Activated T-helper 9 cell treated with anti-CD3 and anti-CD28 coated beads, Interleukin-2, amount 50 U/mL, for 16 hours (primary cell): ENCODE measurements at places on chromosomes 4 and X.

GRCh38 chrX:13094374-13094773 is 50.0 kb upstream of the FAM9C start:
- DNase-seq = no peak

- no peak for DNase-seq
Measured at GRCh38 chrX:3232262-3232923, 114.1 kb downstream of the MXRA5 start.

DNA sequence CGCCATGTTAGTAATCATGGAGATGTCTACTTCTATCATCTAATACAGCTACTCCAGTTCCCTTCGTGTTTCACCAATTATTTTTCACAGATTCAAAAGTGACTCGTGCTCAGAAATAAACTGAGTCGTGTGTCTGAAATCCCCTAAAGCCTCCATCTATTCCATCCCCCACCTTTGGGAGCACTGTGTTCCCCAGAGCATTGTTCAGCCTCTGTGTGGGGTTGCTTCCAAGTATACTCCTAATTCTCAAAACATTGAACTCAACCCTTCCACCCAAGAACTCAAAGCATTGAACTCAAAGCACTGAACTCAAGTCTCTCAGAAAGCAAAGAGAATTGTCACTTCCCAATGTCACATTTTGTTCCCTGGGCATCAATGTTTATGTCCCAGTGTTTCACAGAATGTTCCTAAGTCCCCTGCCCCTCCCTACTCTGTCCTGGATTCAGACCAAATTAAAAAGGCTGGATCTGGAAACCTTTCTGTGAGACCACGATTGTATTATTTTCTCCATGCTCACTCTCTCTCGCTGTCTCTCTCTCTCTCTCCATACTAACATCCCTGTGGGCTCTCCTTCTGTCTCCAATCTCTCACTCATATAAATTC is 138.5 kb upstream of the QRFPR start:
- DNase-seq = no peak

DNA sequence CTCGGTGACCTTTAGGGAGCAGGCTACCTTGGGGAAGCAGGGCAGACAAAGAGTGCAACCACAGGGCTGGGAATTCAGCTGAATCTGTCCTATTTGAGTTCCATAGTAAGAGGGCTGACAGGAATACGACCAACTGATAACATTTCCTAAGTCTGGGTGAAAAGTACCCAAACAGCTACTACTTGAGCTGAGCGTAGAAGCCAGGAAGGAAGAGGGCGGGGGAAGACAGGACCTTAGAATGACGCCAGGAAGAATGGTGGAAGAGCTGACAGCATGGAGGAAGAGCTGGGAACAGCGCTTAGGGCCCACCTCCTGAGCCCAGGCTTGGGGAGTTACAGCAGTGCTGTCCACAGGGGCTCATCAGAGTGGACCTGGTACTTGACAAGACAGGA is 14.4 kb downstream of the MECP2 start:
- no peak for DNase-seq

GRCh38 chr4:84317513-84317912 is 181.6 kb downstream of the NKX6-1 start:
- no peak for DNase-seq

GRCh38 chrX:153320555-153321184 is 897 bp downstream of the PNMA6F start:
- DNase-seq = no peak

GRCh38 chrX:25754399-25754798 is 383.7 kb upstream of the MAGEB18 start:
- DNase-seq = no peak

- DNase-seq = no peak
Measured at GRCh38 chrX:37679888-37680287, 5.7 kb upstream of the XK start.

- DNase-seq = no peak
Measured at GRCh38 chrX:68726366-68726765, 78.9 kb downstream of the STARD8 start.

DNA sequence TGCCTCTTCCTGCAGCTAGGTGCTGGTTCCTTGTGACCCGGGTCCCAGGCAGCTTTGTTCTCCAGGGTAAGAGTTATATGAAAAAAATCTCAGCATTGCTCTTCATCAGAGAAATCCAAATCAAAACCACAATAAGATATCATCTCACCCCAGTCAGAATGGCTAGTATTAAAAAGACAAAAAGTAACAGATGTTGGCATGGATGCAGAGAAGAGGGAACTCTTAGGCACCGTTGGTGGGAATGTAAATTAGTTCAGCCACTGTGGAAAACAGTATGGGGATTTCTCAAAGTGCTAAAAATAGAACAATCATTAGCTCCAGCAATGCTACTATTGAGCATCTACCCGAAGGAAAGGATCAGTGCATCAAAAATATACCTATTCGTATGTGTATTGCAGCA is 61.5 kb downstream of the SORCS2 start:
- no peak for DNase-seq

GRCh38 chr4:112270640-112271421 is 14.9 kb downstream of the TIFA start:
- DNase-seq = no peak

DNA sequence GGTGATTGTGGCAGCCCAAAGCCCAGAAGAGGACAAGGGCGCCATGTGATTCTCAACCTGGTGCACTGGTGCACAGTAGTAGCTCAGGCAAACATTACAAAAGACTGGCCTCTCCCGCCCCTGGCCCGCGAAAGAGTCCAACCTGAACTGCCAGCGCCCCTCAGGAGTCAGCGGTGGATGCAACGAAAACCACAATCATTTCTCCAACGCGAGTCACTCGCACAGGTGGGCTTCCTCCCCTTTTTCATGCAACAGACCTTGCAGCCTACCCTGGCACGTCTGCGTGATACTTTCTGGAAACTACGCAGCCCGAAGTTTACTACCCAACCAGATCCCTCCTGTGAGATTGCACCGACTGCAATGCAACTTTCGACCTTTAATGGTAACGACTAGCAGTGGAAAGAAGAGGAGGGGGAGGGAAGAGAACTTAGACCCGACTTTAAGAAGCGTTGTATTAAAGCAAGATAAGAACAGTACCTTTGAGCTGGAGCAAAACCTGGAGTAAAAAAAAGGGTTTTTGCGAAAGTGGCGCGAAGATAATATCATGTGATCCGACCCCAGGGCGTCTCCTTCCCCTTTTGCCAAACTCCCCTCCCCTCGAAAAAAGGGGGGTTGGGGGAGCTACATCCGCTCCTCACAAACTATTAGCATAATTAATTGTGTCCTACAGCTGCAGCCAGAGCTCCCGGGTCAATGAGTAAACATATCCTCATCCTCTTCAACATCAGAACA is 63.3 kb upstream of the CCDC160 start:
- no peak for DNase-seq

GRCh38 chrX:153685751-153686696 is 1.7 kb upstream of the SLC6A8 start:
- no peak for DNase-seq
